Stimulated activated CD8-positive, alpha-beta memory T cell treated with anti-CD3 and anti-CD28 coated beads, Interleukin-4, amount 100 ng/mL, for 4 hours (primary cell): ENCODE measurements at places on chromosomes 12 and 14.

- no peak for DNase-seq
Observed at GRCh38 chr14:94598816-94599655, 13.2 kb upstream of the SERPINA3 start.

DNA sequence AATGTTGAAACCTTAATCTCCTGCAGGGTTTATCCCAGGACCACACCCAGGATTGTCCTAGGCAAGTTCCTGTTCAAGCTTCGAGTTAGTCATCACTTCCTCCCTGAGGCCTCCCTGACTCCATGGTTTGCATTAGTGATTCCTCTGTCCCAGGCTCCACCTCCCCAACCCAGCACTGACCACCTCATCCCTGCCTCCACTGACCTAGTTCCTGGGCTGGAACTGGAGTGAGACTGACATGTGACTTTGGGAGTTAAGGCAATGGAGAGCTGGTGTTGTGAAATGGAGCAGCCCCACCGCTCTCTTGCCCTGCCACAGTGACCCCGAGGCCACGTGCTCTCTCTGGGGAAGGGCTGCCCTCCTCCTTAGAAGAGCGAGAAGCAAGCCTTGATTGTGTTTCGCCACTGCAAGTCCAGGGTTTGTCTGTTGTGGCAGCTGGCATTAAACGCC, 15.8 kb upstream of the DTX1 start:
- DNase-seq: no peak

GRCh38 chr14:31965735-31966598, 111.1 kb upstream of the ARHGAP5 start:
- DNase-seq: no peak

GRCh38 chr12:132146098-132146497, 1.8 kb downstream of the NOC4L start:
- no peak for DNase-seq

DNA sequence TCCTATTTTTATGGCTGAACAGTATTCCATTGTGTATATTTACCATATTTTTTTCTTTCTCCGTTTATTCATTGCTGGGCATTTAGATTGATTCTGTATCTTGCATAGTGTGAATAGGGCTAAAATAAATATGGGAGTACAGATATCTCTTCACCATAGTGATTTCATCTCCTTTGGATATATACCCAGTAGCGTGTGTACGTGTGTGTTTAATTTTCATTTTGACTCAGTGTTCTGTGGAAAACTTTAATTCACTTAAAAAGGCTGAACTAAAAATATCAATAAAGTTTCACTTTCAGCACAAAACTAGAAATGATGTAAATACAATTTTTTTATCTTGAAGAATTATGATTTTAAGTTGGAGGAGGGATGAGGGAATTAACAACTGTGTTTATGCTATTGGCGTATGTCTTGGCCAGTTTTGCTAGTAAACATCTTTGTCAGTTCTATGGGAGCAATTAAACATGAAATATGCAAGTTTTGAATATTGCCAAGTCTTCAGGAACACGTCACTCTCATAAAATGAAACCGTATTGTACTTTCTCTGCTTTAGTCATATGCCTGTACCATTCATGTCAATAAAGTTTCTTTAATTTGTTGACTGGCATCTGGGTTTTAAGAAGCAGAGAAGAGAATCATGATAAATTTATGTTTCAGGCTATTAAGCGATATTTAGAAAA, 99.8 kb downstream of the PTGER2 start:
- DNase-seq: no peak
